ENCODE measurements at places on chromosomes 2 and 18.

GRCh38 chr2:49289711-49290110, 135.4 kb upstream of the FSHR start:
- no peak for DNase-seq

- DNase-seq, result no peak
Observed at GRCh38 chr2:162885281-162886070, 46.9 kb upstream of the KCNH7 start.

DNA sequence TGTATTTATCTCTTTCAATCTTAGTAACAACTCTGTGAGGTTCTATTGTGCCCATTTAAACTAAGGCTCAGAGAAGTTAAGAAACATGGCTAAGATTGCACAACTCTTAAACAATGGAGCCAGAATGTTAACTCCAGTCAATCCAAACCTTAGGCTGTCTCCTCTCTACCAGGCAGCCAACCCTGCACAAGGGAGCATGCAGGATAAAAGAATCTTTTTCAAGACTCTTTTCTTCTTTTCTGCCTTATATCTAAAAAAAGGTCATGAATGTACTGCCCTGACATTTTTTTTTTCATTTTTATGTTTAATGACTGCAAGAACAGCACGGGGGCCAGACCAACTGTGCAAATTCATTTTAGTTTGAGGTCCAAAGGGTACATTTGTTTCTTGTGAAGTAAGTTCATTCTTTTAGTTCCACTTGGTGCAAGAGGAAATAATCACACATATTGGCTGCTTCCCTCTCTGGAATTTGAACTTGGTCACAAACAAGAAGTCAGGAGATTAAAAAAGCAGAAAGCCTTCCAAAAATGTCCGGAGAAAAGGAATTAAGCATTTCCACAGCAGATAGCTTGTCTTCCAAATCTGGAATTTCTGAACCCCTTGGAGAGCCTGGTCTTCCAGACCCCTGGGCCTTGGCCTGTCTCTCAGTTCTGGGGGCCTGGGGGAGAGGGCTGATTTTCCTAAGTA, 96.0 kb upstream of the RIOK3 start:
- DNase-seq, result no peak

GRCh38 chr2:7672027-7672684, 754.9 kb downstream of the RNF144A start:
- DNase-seq, result no peak

GRCh38 chr2:28093768-28094167, 203.2 kb downstream of the BABAM2 start:
- no peak for DNase-seq

- no peak for DNase-seq
Observed at GRCh38 chr2:48162742-48163141, 256.4 kb upstream of the FBXO11 start.

- DNase-seq, result no peak
Observed at GRCh38 chr18:74534981-74535649, 815 bp downstream of the CNDP1 start.
